ENCODE measurements at places on chromosomes 12 and 14.

- no peak for DNase-seq
Observed at GRCh38 chr12:116971222-116971621, 60.5 kb downstream of the FBXW8 start.

DNA sequence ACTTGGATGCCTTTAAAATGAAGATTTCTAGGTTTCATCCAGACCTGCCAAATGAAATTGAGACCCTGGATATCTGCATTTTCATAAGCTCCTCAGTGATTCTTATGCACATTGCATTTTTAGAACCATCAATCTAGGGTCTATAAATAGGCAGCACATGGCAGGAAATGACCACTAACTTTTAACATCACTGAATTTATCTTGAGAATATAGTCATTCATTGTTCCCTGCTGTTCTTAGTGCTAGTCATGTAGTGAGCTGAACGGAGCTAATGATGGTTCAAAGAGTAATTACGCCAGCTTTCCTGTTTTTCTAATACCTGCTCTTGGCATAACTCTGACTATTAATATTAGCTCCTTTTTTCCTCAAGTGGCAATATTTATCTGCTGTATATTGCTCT, 91.6 kb downstream of the TPH2 start:
- DNase-seq = no peak

GRCh38 chr14:52286661-52287649, 19.5 kb downstream of the PTGDR start:
- DNase-seq = no peak

- no peak for DNase-seq
Observed at GRCh38 chr12:112261559-112261958, 120.7 kb downstream of the HECTD4 start.

DNA sequence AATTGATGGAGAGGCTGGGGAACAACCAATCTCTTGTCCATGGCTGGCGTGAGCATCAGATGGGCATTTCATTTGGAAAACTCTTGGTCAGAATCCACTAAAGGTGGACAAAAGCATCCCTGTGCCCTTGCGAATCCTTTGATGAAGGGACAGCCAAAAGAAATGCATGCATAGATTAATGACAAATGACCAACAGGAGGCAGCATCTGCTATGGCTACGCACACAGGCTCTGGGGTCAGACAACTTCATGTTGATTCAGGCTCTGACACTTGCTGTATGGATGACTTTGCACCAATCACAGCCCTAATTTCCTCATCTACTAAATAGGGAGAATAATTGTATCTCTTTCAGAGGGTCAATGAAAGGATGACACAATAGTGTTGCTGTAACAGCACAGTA, 117.5 kb downstream of the ASCL4 start:
- DNase-seq = no peak

- DNase-seq = peak; percentile 56
Observed at GRCh38 chr14:23120541-23121251, 1.6 kb upstream of the CEBPE start.

- no peak for DNase-seq
Observed at GRCh38 chr12:108629151-108629550, 4.5 kb downstream of the SELPLG start.

GRCh38 chr14:83706231-83706954, 1823.6 kb upstream of the FLRT2 start:
- DNase-seq = no peak

DNA sequence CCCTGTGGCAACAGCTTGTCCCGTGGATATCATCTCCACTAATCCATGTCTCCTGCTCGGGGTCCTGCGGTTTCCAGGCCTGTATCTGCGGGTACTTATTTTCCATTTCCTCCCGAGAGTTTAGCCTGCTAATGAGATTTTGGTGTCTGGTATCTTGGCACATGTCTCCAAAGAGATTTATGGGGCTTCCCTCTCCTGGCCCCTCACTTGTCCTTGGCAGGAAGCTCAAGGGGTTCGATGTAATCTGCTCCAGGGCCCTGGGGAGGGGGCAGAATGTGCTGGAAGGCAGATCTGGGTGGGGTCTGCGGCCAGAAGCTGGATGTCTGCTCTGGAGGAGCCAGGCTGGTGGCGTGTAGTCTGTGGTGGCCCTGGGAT, 85.7 kb downstream of the KIF26A start:
- no peak for DNase-seq

- no peak for DNase-seq
Observed at GRCh38 chr14:69092840-69093422, 60.0 kb downstream of the DCAF5 start.

DNA sequence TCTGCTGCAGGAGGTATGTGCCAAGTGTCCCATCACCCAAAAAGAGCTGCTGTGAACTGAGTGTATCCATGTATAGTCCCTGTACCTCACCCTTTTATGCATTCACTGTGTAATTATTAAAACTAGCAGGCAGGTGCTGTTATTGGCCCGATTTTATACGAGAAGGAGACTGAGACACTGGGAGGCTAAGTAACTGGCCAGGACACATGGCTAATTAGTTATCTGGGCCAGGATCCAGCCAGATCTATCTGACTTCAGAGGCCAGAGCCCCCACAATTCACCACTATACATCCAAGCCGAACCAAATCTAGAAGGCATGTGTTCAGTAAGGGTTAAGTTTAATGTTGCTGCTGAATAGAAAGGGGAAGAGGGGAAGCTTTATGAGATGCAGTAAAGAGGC, 73.4 kb downstream of the FRMD6 start:
- DNase-seq = no peak

DNA sequence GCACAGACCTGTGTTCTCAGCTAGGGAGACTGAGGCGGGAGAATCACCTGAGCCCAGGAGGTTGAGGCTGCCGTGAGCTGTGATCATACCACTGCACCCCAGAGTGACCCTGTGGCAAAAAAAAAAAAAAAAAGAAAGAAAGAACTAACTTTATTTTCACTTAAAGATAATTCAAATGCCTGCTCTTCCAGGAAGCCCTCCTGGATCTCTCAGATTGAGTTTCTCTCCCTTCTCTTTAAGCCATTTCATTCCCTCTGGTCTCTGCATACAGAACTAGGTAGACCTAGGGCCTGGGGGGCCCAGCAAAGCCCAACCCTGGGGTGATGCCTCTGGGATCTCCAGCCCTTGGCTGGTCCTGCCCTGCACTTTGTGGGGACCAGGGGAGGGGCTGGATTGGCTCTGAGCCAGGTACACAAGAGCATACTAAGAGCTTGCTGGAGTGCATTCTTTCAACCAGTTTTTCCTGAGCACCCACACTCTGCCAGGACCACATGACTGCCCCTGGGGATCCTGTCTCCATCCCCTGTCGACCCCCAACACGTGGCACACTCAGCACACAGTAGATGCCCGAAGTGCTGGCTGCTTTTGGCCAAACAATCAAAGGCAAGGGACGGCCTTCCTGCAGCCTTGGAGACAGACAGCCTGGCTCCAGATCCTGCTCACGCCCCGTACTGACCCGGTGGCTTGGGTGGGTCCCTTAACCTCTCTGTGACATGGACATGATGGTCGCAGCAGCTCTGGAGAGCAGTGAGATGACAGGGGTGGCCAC, 52.7 kb downstream of the CYP46A1 start:
- DNase-seq = no peak

GRCh38 chr14:24259282-24260025, 3.5 kb downstream of the TGM1 start:
- DNase-seq = no peak

- no peak for DNase-seq
Observed at GRCh38 chr12:121223292-121224285, 13.7 kb downstream of the P2RX4 start.

GRCh38 chr12:19744705-19745218, 305.5 kb downstream of the AEBP2 start:
- DNase-seq = no peak

GRCh38 chr12:1842183-1842904, 22.0 kb downstream of the LRTM2 start:
- no peak for DNase-seq

GRCh38 chr12:101498252-101498651, 23.1 kb downstream of the SPIC start:
- DNase-seq = no peak

- no peak for DNase-seq
Observed at GRCh38 chr14:37673439-37673838, 78.0 kb downstream of the TTC6 start.

DNA sequence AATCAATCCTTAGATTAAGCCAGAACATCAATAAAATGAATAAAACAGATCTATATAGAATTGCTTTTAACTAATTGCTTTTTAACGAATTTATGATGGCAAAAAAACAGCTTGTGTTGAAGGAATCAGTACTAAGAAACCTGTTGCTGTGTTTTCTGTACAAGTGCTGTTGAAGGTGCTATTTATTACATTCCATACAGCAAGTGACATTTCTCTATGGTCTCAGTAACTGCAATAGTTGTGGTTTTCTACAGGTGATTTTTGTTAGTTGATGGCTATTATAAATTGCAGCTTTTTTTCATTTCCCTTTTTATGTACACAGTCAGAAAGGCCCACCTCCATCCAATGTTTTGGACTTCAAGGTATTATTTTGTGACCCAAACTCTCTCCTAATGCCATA, 56.6 kb downstream of the SLC2A13 start:
- DNase-seq = no peak

DNA sequence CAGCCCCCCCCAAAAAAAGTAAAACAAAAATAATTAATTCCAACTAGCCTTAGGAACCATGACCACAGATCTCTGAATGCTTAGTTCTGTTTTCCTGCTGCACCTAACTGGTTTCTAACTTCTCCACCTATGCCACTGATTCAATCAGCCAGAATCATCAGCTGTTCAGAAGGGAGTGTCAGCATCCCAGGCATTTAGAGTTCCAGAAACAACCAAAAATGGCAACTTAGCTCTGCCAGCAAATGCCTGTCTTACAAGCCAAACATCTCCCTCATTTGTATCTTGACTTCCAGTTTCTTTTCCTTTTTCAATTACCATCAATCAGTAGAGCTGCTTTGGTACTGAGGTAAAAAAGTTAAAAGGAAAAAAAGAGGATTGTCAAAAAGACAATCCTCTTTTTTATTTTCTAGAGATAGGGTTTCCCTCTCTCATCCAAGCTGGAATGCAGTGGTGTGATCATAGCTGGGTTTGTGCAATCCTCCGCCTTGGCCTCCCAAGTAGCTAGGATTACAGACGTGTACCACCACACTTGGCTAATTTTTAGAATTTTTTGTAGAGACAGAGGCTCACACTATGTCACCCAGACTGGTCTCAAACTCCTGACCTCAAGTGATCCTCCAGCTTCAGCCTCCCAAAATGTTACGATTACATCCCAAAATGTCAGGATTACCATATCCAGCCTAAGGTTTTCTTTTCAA, 45.2 kb upstream of the ISM2 start:
- no peak for DNase-seq

DNA sequence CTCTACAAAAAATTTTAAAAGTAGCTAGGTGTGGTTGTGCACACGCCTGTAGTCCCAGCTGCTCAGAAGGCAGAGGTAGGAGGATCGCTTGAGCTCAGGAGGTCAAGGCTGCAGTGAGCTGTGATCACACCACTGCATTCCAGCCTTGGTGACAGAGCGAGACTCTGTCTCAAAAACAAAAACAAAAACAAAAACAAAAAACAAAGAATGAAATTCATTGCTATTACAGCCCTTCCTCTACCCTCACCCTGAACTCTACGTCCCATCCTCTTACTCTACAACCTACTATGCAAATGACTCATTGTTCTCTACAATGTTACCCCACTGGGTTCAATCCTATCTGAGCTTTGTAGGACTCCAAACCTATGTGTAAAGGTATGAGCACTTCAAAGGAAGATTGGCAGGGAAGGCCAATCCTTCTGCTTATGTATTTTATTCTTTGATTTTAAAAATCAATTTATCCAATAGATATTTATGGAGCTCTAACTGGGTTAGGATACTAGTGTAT, 39.3 kb downstream of the NINJ2 start:
- DNase-seq = no peak

- no peak for DNase-seq
Observed at GRCh38 chr12:65308601-65309071, 30.2 kb downstream of the MSRB3 start.

- DNase-seq = no peak
Observed at GRCh38 chr12:57611108-57611826, at the start of gene ARHGEF25. Gene ARHGEF25, plus strand, starts transcription at chr12:57611435. Its CDS starts 460 bp downstream, at chr12:57611895.

GRCh38 chr14:31990926-31991572, 86.1 kb upstream of the ARHGAP5 start:
- DNase-seq = no peak

GRCh38 chr12:38555620-38556591, 239.3 kb downstream of the ALG10B start:
- DNase-seq = no peak

GRCh38 chr14:63578300-63578699, 35.1 kb upstream of the PPP2R5E start:
- no peak for DNase-seq

- DNase-seq = no peak
Observed at GRCh38 chr12:24522736-24523135, 426.2 kb downstream of the BCAT1 start.

DNA sequence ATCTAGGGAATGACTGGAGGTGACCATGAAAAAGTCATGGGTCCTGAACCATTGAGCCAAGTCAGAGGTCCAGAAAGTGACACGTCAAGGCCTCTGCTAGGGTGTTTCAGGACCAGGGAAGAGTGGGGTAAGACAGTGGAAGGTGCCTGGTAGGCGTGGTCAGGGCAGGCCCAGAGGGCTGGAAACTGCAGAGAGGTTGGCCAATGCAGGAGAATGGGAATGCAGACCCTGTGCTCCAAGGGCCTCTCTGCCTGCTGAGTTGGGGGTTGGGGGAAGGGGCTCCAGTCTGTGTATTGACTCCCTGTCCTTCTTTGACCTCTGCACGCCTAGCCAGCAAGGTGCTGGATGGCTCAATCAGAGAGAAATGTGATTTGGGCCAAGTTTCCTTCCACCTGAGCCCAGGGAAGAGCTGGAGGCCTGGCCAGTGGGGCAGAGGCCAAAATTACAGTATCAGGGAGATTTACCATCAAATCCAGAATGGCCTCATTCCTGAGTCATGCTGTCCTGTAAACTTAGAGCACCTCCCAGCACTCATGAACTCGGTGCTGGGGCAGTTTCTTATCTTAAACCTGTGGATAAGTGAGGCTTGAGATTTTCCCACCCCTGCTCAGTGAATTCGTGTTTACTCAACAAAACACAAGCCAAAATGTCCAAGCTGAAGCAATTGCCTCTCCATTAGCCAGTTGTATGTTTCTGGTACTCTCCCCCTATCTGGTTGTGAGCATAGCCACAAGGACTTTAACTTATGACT, 24.4 kb downstream of the IRF2BPL start:
- DNase-seq = no peak

GRCh38 chr12:39931857-39932256, 174.0 kb downstream of the SLC2A13 start:
- DNase-seq = no peak

Data from activated CD8-positive, alpha-beta memory T cell treated with anti-CD3 and anti-CD28 coated beads for 1 hour (primary cell).